ENCODE measurements at places on chromosomes 6 and 20.

DNA sequence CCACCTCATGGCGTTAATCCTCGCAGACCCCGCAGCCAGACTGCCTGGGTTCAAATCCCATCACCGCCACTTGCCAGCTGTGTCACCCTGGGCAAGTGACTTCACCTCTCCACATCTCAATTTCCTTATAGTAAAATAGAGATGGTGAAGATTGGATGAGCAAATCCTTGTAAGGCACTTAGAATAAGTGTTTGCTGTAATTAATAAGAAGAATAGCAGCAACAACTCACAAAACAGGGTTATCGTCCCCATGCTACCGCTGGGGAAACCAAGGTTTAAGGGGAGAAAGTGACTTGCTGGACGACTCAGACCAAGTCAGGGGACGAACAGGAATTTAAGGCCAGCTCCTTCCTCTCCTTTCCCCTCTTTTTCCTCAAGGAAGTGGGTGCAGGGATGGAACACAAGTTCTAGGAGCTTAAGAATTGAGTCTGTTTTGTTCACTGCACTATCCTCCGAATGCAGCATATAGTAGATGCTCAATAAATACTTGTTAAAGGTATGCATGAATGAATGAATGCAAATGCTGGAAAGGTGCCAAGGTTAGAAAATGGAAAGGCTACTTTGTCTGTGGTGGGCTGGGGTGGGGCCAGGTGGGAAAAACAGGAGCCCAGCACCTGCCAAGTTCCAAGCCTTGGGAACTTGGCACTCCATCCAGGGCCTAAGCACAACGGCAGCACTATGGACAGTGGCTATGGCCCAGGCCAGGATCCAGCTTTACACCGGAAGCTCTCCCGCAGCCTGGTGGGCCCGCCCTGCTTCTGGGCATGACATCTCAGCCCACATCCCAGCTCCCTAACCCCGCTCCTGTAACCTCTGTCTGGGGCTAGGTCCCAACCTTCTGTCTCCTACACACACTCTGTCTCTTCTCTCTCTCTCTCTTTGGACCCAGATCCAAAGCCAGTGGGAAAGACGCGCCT is 4.9 kb upstream of the CDH22 start:
- no peak for DNase-seq

DNA sequence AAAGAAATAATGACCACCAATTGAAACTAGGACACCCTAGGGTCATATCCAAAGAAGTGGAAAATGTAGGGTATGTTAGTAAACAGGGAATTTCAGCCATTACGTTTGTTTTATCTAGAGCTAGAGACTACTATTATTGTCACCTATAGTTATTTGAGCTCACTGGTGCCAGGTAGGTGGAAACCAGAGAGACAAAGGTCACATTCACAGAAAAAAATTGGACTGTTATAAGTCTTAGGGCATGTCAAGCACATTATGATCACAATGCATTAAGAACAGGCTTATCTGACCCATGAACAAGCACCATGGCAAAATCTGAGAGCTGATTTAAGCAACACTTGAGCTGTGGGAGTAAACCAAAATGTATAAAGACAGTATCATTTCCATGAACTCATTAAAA is 530.1 kb upstream of the CITED2 start:
- no peak for DNase-seq

- DNase-seq = no peak
Observed at GRCh38 chr20:536426-537010, 7.1 kb downstream of the CSNK2A1 start.

GRCh38 chr6:3892603-3893002 is 43.4 kb downstream of the FAM50B start:
- no peak for DNase-seq

DNA sequence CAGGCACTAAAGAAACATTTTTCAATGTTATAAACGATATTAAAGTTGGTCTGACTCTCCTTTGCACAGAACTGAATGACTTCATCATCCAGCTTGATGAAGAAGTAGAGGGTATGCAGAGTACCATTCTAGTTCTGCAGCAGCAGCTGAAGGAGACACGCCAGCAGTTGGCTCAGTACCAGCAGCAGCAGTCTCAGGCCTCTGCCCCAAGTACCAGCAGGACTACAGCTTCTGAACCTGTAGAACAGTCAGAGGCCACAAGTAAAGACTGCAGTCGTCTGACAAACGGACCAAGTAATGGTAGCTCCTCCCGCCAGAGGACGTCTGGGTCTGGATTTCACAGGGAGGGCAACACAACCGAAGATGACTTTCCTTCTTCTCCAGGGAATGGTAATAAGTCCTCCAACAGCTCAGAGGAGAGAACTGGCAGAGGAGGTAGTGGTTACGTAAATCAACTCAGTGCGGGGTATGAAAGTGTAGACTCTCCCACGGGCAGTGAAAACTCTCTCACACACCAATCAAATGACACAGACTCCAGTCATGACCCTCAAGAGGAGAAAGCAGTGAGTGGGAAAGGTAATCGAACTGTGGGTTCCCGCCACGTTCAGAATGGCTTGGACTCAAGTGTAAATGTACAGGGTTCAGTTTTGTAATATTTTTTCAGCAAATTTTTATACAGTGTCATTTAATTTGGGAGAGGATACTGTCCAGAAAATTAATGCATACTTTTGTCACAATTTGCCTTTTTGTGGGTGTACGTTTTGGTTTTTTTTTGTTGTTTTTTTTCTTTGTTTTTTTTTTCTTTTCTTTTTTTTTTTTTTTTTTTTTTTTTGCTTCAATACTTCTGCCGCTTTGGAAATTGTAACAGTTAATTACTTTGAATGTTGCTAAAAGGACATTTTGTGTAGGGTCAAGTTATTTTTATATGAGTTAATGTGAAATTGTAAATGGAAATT is 6.6 kb upstream of the ACAT2 start:
- no peak for DNase-seq

- no peak for DNase-seq
Observed at GRCh38 chr6:138104618-138105213, 2.5 kb downstream of the PERP start.

- DNase-seq = no peak
Observed at GRCh38 chr20:10524643-10525042, 89.5 kb downstream of the SLX4IP start.

DNA sequence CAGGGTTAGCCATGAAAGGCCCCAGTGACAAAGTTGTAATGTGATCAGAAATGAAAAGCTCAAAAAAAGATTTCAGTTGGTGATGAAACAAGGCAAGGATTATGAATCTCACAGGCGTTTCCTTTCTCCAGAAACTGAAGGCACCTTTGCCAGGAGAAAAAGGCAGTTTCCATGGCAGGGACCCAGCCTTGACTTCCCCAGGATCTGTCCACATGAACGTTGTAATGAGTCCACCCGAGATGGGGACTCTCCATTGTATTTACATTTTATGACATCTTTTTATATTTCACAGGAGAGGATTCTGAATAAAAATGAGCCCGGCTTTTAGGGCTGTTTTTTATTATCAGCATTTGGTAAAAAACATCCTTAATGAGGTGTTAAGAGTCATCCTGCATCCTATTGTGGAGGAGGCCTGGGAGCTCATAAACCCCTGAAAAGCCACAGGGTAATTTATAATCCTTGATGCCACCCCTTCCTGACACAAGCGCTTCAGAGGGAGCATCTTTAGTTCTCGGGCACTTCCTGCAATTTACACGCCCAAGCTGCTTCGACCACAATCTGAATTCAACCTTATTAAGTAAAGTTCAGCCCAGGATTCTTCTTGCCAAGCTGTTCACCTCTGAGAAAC is 74.1 kb upstream of the SALL4 start:
- DNase-seq = no peak

GRCh38 chr6:109008537-109009235 is 86.0 kb downstream of the SESN1 start:
- DNase-seq = no peak

DNA sequence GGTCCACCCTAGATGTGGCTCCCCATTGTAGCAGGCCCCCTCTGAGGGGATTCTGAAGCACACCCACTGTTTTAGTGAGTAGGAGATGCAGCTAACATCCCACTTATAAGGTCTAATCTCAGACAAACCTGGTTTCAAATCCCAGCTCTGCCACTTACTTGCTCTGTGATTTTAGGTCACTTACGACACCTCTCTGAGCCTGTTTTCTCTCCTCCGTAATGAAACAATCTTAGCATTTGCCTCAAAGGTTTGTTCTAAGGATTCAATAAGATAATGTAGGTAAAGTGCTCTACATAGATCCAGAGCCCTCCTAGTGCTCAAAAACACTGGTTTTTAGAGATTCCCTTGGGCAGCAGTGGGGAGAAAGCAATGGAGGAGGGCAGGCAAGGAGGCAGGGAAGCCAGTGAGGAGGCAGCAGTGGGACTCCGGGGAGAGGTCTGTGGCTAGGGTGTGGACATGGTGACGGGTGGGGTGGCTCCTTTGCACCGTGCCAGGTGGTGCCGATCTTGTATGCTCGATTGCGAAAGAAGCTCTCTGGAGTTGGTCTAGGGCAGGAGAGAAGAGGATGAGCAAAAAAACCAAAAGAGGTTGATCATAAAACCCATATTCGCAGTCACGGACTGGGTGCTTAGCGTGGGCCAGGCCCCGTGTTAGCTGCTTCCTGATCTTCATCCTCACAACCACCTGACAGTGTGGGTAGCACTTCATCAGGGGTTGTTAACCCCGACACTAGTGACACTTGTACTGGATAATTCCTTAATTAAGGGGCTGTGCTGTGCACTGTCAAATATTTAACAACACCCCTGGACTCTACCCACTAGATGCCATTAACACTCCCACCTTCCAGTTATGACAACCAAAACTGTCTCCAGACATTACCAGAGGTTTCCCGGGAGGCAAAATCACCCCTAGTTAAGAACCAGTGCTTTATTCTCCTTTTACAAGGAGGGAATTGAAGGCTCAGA is 16.8 kb upstream of the PTGIS start:
- no peak for DNase-seq

GRCh38 chr20:24685736-24686135 is 216.3 kb downstream of the SYNDIG1 start:
- no peak for DNase-seq

Measured in NCI-H2081 treated with DMSO at 0.1 percent for 48 hours (cell line).